Esophagus mucosa (tissue), 1 donor: ENCODE measurements at places on chromosomes 3 and 15.
A peak's percentile ranks its signal among the peaks of the same experiment; 100 is the strongest.

DNA sequence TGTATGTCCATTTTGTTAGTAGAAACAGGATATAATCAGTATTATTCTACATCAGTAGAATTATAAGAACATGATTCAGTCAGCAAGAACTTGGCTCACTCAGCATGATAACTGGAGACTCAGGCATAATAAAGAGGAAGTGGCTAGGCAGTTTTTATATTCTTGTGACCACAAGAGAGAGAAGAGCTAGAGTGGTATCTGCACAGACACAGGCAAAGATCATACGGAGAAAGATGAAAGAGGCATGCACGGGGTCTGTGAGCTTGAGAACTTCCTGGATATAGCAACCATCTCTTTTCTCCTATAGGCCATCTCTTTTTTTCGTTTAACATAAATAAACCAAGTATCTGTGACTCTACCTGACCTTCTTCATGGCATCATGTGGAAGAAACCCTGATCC, 46.8 kb downstream of the MYO5A start:
- ATAC-seq, result peak; percentile 76

GRCh38 chr3:72892081-72892775, 4.4 kb downstream of the GXYLT2 start:
- peak; percentile 49 for ATAC-seq

GRCh38 chr3:115254492-115255196, 107.6 kb upstream of the ZBTB20 start:
- ATAC-seq, result no peak

DNA sequence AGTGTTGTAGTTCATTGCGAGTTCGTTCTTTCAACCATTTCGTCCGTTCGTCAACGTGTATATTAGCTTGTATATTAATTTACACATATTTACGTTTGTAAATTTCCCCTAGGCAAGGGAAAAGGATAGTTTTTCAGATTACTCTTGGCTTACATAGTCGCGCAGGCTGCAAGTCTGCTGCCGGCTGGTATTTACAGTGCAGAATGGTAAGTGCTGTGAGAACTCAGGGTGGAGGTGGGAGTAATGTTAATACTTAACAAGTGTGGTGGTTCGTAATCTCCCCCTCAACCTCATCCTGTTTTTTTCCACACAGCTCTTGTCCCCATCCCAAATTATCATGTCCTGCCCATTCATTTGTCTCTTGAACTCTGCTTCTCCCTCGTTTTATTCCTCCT, 766 bp downstream of the FAM98B start:
- ATAC-seq, result no peak

DNA sequence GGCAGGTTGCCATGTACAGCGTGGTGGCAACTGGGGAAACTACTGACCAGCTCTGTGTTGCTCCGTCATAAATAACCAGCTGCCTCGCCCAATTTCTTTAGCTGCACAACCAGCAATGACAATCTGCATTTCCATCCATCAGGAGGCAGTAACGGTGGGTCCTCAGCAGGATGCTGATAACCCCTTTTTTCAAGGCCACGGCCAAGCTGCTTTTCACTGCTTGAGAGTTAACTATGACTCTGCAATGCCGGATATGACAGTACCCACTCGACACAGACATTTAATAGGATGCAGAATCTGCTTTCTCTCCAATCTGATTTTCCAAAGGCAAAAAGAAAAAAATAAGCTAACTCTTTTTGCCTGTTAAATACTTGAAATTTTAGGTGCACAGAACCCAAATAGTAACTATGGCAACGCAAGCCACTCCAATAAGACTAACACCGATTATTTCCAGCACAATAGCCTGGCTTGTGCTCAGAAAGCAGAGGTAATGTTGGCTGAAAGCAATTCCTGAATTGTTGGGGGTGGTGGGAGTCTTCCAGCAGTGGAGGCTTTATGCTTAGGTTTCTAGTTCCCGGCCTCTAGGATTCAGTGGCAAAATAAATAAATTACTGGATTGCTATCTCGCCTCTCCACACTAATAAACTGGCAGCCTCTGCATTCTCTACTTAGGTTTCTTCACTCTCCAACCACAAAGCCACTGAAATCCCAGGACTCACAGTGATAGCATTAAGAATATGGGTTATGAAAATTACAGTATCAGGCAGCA, 31.2 kb upstream of the SRGAP3 start:
- ATAC-seq, result no peak

- no peak for ATAC-seq
Observed at GRCh38 chr15:56681113-56681512, 52.2 kb downstream of the ZNF280D start.

DNA sequence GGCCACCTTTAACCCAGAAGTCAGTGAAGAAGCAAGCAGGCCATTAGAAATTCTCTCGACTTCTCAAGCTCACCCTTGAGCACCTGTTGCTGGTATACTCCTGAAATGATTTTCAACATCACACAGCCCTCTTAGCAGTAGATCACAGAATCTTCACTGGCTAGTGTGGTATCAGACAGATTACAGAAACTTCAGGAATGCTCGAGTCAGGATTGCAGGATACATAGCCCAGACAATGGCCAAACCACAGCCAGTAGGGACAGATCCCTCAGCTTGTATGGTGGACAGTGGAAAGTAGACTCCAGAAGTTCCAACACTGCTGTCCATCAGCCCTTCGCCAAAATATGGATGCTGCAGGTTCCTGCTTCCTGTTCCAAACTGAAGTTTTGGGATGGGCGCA, 4.5 kb upstream of the KLHL40 start:
- ATAC-seq, result no peak

DNA sequence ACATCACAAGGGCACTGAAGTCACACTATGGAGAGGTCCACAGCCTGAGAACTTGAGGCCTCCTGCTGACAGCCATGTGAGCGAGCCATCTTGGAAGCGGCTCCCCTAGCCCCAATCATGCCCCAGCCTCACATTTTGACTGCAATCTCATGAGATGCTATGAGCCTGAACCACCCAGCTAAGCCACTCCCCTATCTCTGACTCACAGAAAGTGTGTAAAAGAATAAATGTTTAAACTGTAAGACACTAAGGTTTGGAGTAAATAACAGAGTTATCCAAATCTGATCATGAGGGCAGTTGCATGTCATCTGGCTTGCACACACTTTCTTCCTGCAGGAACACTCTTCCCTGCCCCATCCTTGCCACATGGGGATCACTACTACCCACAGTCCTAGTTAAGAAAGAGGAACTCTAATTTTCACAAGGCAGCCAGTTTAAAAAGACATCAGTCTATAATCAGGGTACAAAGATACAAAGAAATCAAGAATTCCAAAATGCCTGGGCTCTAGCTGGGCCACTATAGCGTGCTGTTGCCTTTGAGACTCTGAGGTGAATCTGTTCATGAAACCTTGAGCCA, 494.2 kb downstream of the FOXP1 start:
- no peak for ATAC-seq

GRCh38 chr3:160226026-160226907, 1.0 kb downstream of the C3orf80 start:
- peak; percentile 26 for ATAC-seq

DNA sequence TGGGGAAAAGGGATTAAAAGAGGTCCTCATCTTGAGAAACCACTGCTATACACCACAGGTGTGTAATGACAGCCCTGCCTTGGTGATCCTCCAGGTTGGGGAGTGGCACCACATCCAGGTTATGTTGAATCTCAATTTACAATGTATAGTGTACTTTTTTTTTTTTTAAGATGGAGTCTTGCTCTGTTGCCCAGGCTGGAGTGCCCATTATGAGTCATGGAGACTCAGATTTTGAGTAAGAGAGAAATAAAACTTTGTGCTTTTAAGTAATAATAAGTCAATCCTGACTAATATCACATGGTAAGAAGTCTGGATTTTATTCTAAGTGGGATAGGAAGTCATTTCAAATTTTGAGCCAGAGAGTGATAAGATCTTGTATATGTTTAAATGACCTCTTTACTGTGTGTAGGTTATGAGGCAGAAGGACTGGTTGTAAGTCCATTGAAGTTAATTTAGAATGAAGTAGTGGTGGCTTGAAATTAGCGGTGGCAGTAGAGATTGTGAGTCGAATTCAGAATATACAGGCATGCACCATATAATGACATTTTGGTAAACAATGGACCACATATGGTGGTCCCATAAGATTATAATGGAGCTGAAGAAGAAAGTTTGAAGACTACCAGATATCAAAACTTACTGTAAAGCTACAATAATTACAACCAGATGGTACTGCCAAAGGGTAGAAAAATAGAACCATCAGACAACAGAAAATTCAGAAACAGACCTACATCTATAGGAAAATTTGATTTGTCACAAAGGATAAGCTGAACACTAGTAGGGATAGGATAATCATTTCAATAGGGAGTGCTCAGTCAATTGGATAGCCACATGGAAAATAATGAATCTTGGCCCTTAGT, 20.7 kb downstream of the POPDC2 start:
- peak; percentile 27 for ATAC-seq

DNA sequence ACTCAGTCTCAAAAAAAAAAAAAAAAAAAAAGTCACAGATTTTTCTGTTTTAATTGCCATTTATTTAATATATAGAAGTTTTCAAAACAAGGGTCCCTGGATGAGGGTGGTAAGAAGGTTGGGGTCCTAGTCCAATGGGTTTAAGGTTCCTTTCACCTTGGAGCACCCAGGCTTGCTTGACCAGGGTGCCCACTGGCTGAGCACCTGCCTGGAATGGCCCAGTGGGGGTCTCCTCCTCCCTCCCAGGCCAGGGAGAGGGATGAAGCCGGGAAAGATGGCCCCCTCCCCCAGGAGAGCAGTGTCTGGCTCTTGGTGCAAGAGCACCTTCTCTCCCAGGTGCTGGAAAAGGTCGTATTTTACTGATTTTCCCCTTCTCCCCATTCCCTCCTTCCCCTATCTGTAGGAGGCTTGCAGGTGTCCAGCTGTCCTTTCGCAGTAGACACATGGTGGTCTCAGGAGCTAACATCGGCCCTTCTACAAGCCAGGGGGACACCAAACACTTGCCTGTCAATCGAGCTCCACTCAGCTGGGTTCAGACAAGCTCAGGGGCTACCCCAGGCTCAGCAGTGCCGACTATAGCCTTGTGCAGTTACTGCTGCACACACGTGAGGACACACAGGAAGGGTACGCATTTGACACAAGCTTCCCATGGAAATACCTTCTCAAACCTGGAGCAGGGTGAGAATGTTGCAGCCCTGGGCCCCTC, 112.3 kb upstream of the KLF13 start:
- ATAC-seq, result peak; percentile 0

GRCh38 chr3:173045770-173046382, 95.2 kb downstream of the SPATA16 start:
- ATAC-seq, result no peak

GRCh38 chr3:108862865-108863798, 40.5 kb downstream of the TRAT1 start:
- ATAC-seq, result peak; percentile 84

DNA sequence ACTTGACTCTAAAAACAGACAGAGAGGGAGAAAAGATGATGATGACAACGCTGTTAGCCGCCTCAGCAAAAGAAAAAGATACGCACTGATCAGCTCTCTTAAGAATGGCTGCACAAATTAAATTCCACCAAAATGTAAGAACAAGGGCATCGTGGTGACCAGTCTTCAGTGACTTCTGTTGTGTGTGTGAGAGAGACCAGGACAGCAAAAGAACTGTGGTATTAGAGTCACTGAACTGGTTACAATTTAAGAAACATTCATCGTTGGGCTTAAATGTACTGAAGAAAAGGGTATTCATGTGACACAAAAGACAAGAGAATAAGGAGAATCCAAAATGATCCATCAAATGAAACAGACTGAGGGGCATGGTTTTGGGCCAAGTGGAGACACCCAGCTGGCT, 86.5 kb downstream of the SUCLG2 start:
- no peak for ATAC-seq

DNA sequence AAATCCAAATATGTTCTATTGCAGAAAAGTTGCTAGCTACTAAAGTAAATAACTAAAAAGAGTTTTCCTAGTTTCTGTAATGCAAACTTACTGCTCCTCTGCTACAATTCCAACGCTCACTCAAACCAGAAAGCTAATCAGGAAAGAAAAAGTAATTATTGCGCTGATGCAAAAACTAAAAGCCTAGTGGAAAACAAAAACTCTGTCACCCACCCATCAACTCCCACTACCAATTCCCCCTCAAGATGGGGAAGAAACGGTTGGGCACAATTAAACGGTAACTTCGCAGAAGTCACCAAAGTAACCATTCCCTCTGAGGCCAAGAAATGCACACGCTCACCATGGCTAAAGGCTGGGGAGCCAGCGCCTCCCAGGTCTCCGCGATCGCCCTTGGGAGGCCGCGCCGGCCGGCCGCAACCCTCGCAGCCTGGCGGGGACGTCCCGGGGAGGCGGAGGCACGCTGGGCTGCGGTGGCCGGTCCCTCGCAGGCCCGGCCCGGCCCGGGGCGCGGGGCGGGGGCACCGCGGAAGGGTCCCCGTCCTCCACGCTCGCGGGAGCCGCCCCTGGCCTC, 684 bp downstream of the SLTM start:
- ATAC-seq, result peak; percentile 46

DNA sequence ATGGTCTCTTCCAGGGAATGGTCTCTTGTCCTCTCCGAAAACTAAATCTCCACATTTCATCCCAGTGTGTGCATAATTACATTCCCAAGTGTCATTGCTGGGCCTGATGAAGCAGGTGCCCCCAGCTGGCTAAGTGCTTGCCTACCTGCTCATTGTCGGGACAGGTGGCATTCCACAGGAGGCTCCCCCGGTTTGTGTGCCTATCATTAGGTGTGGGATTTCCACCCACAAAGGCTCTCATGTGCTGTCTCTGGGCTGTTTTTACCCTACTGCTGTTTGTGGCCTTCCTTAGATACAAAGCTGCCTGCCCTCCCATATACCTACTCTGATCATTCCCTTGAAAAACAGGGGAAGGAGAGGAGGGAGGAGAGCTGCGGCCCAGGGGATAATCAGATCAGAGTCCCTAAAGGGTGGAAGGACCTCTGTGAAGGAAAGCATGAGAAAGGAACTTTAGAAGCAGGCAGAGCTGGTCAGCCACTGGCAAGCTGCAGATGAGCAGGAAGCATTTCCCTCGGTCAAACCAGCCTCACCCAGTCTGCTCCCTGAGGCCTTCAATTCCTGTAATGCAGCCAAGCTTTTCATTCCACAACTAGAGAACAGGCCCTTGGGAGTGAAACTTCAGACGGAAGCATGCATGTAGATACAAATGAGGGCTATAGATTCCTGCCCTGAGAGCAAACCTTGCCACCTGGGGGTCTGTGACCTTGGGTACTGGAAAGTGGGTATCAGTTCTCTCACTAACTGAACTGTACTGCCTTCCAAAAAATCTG, 60.7 kb upstream of the HEG1 start:
- ATAC-seq, result peak; percentile 88

- no peak for ATAC-seq
Observed at GRCh38 chr15:60494108-60494507, 15.2 kb upstream of the ICE2 start.

GRCh38 chr15:57611938-57612337, 20.2 kb downstream of the MYZAP start:
- ATAC-seq, result peak; percentile 90
